ENCODE measurements at places on chromosomes 3 and 15.

DNA sequence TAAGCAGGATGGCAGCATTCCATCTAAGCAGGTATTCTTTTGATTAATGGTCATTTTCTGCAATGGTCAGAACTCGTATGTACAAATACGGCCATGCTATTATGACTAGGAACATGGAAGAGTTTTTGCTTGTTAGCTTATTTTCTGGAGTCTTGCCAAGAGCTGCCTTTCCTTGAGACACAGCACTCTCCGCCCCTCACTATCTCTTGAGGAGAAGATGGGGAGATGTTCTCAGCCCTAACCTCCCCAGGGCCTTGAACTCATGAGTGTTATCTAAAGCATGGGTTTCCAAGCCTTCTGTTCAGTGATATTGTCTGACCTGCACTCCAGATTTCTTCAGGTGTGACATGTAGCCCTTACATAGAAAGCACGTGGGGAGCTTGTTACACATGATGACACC, 65.9 kb upstream of the ACTC1 start:
- no peak for DNase-seq

DNA sequence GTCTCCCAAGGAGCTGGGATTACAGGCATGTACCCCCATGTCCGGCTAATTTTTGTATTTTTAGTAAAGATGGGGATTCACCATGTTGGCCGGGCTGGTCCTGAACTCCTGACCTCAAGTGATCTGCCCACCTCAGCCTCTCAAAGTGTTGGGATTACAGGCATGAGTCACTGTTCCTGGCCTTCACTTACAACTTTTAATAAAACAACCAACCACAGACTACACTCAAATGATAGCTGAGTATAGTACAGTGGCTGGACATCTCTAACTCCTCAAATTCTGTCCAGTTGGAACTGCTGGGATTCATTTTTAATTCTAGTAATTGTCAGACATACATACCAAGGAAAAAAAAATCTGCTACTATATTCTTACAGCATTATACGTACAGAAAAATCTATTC, 71.0 kb downstream of the PBRM1 start:
- no peak for DNase-seq

DNA sequence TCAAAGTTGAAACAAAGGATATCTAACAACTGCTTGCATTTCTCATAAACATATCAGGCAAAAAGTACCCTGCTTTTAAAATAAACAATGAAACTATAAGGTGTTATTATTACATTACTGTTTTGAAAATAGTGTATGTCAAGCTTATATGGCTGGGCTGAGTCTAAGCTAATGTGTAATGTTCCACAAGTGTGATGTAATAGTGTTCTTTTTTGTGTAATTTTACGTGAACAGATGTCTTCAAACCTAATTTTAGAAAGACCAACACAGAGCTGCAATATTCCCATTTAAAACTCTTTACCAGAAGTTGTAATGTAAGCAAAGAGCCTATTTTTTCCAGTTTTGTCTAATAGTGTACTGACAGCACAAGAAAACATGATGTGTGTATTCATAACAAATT, 34.0 kb downstream of the MINDY2 start:
- no peak for DNase-seq

DNA sequence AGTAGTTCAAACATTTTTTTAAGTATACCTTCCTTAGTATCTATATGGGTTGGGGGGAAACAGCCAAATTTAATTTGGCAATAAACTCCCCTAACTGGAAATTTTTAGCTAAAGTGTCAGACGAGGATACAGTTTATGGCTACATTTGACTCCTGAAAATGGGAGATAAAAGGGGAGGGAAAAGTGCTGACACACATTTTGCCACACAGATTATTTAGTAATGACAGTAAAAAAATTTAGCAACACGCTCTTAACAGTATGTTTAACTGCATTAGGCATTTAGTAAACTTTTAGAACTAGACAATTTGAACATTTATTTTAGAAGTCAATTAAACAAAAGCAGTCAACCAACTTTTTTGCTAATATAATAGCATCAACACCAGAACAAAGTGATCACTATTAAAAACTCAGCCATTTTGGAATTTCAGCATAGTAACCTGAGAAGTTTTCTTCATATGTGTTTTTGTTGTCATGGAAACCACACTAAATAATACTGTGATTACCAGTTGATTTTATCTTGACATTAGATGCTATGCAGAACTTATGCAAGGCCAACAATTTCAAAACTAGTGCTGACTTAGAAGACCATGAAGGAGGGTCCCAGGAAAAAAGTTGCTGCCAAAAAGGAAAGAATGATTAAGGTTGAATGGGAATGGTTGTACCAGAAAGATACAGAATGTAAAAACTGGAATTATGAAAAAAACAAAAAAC, 47.0 kb upstream of the TFG start:
- DNase-seq: no peak

DNA sequence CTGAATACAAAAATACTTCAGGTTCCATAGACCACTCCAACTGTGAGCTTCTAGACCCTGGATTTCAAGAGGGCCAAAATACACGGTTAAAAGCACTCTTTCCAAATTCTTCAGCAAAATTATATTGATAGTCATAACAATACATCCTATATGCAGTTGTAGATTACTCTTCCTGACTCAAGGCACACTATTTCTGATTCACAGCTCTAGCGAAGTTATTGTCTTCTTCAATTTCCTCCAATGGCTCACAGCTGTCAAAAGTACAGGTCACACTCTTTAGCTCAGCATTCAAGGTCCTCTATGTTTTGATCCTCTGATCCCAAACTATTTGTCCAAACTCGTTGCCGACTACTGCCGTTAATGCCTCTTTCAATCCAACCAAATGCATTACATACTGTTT, 13.5 kb upstream of the CCDC80 start:
- no peak for DNase-seq

DNA sequence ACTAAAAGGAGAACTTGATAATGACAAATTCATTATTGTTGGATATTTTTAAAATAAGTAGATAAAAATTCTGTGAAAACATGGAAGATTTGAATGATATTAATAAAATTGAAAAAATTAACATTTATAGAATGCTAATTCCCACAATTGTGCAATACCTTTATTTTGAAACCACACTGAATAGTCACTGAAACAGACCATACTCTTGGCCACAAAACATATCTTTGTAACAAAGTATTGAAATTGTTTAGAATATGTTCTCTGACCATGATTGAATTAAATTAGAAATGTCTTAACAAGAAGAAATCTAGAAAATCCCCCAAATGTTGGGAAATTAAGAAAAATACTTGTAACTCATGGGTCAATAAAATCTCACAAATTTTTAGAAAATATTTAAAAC, 49.2 kb downstream of the ARHGAP11B start:
- DNase-seq: no peak

DNA sequence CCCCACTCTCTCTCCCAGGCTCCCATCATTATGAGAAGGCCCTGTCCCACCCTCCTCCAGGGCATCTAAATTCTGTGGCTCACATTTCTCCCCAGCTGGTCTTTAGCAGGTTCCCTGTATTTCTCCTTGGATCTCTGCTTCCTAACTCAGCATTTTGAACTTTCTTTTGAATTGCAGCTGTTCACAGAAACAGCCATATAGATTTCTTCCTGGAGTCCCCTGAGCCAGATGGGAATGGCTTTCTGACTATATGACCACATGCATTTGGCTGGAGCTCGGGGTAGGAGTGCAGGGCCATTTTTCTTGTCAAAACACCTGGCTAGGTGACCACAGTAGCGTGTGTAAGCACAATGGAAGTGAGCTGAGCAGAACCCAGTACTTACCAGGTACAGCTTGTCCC, 22.0 kb downstream of the RBP2 start:
- no peak for DNase-seq

All from activated naive CD4-positive, alpha-beta T cell (primary cell).